Hepatic stellate cell (primary cell): ENCODE measurements at places on chromosomes 12 and 14.

DNA sequence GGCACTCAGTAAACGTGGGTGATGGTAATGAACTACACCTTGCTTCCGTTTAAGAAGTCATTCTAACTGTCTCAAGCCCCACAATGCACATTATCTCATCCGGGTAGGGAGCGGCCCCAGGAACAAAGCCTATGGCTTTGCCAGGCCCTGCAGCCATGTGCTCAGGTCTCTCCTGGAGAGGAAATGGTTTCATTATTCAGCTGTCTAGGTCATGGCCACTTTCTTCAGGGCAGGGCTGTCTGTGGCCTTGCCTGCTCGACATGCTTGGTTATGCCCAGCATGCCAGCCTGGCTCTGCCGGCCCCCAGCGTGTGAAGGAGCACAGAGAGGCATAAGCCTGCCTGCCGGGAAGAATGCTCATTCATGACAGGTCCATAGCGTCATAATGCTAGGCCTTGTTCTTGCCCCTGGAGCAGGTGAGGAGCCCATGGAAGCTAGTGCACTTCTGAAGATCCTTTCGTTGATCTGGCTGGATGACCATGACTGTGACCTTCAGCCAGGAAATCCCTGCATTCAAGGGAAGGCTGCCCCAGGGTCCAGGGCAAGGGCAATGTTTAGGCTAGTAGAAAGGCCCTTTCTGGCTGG, 26.3 kb upstream of the FOS start:
- DNase-seq: no peak

GRCh38 chr12:10982244-10982643, 4.5 kb downstream of the TAS2R50 start:
- no peak for DNase-seq

DNA sequence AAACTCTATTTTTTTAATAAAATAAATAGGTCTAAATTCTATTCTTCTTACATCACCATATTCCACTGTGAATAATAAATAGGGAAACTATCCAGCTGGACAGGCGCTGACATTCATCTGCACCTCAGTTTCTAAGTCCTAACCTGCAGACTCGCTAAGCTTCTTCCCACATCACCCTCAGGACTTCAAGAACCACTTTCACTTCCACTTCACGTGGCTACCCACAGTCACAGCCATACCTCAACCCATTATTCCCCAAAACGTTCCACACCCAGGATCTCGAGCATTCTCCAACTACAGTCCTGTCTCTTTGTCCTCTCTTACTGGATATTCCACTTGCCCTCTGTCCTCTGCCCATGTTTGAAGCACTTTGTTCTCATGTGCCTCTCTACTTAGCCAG, 71.1 kb downstream of the C2CD5 start:
- DNase-seq: no peak

DNA sequence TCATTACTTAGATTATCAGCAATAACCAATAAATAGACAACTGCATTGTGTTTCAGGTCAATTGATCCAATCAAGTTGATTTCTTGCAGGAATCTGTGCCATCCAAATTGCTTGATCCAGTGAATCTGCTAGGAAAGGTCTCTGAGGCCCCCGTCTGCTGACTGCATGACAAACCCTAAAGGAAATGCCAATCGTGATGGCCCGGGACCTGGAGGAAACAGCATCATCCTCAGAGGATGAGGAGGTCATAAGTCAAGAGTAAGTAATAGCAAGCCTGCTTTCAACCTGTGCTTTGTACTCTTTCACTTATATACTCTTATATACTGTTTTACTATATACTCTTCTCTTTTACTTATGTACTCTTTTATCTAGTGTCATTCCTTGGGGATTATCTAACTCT, 1.9 kb downstream of the TTLL5 start:
- no peak for DNase-seq

- DNase-seq: no peak
Observed at GRCh38 chr14:39621223-39621622, 189.0 kb upstream of the FBXO33 start.

GRCh38 chr14:93909429-93910128, 17.6 kb upstream of the FAM181A start:
- DNase-seq: no peak

- no peak for DNase-seq
Observed at GRCh38 chr14:93268406-93268805, 61.4 kb downstream of the UBR7 start.

- no peak for DNase-seq
Observed at GRCh38 chr14:54501480-54501879, 8.2 kb upstream of the CGRRF1 start.

DNA sequence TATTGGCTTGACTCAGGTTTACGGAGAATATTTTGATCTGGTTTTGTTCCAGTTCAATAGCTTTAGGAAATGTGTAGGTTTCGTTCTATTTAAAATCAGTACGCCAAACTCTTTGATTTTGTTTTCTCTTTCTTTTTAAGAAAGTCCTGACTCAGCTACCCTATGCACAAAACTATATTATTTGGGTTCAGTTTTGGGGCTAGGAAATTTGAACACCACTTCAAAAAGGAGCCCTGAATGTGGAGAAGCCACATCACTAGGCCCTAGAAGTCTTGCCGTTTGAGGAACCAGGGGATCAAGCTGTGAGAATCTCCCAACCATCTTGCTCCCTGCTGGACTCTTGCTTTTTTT, 168.2 kb upstream of the BCL2L14 start:
- no peak for DNase-seq

- DNase-seq: no peak
Observed at GRCh38 chr12:121925358-121925695, 6.9 kb downstream of the CFAP251 start.

- peak; percentile 36 for DNase-seq
Observed at GRCh38 chr14:65229748-65230728, 127.7 kb upstream of the MAX start.

- DNase-seq: no peak
Observed at GRCh38 chr12:9694241-9694640, 24.7 kb downstream of the CLEC2D start.

GRCh38 chr12:54042970-54043853, 10.4 kb downstream of the HOXC5 start:
- no peak for DNase-seq

- DNase-seq: peak; percentile 53
Observed at GRCh38 chr14:59427653-59428580, 37.3 kb downstream of the GPR135 start.

DNA sequence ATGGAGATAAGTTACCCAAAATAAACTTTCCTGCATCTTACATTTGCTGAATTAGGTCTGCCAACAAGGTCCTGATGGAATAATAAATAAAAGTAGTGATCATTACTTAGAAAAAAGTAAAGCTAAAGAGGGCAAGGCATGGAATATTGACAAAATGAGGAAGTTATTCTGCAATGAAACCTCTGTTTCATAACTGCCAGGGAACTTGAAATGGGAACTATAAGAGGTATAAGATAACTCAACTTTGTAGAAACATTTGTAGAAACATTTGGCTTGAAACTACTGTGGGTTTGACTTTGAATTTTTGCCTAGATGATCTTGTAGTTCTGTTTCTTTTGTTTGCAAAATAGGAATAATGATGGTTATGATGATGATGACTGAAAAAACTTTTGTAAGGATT, 18.7 kb upstream of the YBX3 start:
- no peak for DNase-seq

- no peak for DNase-seq
Observed at GRCh38 chr14:64409126-64409920, 21.2 kb downstream of the MTHFD1 start.

GRCh38 chr12:41905759-41906297, 238.8 kb downstream of the GXYLT1 start:
- no peak for DNase-seq

DNA sequence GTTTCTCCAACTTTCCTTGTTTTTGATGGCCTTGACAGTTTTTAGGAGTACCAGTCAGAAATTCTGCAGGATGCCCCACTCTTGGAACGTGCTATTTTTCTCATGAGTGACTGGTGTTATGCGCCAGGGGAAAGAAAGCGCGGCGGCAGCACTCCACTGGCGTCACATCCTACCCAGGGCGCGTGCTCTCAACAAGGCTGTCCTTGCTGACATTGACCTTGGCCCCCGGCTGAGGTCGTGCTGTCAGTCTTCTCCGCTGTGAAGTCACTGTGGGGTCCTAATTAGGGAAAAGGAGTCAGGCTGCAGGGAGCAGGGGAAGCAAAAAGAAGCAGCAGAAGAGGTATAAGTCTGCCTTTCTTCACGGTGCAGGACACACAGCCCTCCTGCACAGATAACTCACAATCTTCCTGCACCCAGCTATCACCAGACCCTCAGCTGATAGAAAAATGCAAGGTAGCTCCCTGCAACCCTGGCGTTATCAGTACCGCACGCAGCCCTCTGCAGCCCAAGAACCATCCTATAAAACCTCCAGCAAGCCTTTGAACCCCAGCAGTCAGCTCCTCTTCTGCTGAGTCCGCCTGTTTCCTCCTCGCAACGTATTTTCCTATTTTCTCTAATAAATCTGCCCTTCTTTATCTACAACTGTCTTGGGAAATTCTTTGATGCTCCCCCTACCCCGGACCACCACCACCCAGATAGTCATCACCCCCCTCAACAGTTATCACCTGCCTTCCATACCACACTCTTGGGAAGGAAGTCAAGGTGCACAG, 48.0 kb upstream of the C14orf180 start:
- no peak for DNase-seq

DNA sequence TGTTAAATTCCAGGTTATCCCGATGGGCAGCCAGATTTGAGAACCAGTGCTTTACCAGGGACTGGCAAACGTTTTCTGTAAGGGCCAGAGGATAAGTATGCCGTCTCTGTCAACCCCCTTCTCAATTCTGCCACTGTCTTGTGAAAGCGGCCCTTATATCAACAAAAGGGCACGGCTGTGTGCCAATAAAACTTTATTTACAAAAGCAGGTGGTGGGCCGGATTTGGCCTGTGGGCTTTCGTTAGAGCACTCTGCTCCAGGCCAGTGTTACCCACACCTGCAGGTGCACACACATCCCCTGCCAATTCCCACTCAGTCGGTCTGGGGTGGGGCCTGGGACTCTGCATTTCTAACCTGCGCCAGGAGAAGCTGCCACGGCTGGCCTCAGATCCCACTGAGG, 111.2 kb downstream of the RFLNA start:
- no peak for DNase-seq

DNA sequence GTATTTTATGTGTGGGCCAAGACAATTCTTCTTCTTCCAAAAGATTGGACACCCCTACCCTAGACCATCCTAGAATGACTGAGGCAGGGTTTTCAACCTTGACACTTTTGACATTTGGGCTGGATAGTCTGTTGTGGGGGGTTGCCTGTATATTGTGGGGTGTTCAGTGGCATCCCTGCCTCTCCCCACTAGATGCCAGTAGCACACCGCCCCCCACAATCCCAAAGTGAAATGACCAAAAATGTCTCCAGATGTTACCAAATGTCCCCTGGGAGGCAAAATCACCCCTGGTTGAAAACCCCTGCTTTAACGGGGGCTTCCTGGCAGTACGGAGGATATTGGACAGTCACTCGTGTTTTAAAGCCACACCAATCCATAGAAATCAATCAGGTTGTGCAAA, 219.6 kb downstream of the PHETA1 start:
- DNase-seq: no peak

GRCh38 chr12:56634242-56634836, 4.2 kb upstream of the BAZ2A start:
- DNase-seq: peak; percentile 31

DNA sequence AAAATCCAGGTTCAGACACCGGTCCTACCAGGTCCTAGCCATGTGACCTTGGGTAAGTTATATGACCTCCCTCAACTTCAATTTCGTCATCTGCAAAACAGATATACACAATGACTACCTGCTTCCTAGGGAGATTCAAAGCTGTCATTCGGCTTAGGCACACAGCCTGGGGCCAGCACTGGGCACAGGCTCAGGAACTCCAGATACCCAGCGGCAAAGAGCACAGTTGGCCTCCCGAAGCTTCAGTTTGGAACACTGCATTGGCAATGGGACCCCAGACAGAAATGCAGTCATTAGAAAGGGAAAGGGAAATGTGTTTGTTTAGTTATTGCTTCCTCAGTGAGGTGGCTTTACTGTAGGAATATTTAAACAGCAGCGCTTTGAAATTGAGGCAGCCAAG, 11.4 kb downstream of the PLEKHG6 start:
- DNase-seq: no peak

- DNase-seq: no peak
Observed at GRCh38 chr12:93497456-93497855, 30.1 kb downstream of the MRPL42 start.

DNA sequence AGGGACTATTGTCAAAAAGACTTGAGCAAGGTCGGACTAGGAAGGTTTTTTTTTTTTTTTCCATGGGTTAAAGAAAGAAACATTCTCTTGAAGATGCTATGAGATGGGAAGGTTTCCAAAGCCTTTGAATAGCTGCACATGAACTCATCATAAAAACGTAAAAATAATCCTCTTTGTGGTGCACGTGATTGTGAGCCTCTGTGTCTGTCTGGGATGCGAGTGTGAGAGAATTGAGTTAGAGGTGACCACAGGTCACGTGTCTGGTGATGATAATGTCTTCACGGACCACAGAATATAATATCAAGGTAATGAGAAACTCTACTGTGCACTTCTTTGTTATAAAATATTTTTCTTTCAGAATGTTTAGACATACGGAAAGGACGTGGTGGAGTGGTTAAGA, 24.3 kb upstream of the ADGRD1 start:
- DNase-seq: no peak

- DNase-seq: no peak
Observed at GRCh38 chr12:129005829-129006228, 152.6 kb downstream of the GLT1D1 start.

DNA sequence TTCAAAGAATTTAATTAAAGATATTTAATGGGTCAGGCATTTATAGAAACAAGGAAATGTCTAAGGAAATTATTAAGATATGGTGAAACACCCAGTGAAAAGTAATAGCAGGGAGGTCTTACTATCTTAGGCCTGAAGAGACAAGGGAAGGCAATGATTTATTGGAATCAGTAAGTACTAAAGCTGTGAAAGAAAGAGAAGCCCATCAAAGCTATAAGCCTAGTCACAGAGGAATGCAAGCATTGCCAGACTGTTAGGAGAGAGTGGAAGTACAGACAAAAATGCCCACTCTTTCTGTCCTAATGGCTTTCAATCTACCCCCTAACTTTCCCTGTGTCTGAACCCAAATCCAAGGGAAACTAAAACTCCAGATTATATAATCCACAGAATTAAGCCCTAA, 69.2 kb upstream of the PIK3C2G start:
- no peak for DNase-seq

- DNase-seq: peak; percentile 60
Observed at GRCh38 chr12:69475237-69475975, 5.2 kb downstream of the FRS2 start.

DNA sequence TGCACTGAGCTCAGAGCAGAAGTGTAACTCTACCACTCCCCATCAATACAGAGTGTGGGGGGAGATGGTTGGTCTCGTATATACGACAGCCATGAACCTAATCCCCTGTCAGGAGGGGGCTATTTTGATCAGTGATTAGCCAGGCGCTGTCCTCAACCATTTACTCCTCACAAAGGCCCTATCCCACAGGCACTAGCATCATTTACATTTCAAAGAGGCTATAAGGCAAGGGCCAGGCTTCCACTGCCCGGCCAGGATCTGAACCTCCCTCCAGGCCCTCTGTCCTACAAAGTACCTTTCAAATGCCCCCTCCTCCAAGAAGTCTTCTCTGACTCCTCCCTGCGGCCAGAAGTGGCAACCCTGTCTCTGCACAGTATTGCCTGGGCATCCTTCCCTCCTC, 74.7 kb downstream of the ITPK1 start:
- no peak for DNase-seq
